ENCODE measurements at places on chromosomes 5 and 9.
A peak's percentile ranks its signal among the peaks of the same experiment; 100 is the strongest.

DNA sequence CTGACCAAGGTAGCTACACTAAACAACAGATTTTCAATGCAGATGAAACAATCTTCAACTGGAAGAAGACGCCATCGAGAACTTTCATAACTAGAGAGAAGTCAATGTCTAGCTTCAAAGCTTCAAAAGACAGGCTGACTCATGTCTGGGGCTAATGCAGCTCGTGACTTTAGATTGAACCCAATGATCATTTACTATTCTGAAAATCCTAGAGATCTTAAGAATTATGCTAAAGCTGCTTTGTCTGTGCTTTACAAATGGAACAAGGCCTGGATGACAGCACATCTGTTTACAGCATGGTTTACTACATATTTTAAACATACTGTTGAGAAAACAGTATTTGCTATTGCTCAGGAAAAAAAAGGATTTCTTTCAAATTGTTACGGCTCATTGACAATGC, 54.9 kb downstream of the RICTOR start:
- no peak for DNase-seq

- no peak for DNase-seq
Measured at GRCh38 chr9:31078175-31078574, 1306.3 kb upstream of the ACO1 start.

DNA sequence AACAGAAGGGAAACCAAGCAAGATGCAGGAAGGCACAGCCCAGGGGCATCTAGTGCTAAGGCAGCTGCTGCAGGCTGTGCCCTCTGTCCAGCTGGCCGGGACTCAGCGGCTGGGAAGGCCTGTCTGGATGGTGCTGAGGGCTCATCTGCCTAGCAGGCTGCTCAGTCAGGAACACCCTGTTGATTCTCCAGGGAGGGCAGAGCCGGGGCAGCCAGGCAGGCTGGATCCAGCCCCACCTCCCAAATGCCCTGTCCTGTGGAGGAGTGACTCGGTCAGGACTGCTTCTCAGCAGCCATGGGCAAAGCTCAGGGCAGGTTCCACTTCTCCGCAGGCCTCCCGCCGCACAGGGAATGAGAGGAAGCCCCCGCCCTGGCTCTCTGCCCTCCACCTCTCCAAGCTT, 7.8 kb upstream of the LCN9 start:
- no peak for DNase-seq

DNA sequence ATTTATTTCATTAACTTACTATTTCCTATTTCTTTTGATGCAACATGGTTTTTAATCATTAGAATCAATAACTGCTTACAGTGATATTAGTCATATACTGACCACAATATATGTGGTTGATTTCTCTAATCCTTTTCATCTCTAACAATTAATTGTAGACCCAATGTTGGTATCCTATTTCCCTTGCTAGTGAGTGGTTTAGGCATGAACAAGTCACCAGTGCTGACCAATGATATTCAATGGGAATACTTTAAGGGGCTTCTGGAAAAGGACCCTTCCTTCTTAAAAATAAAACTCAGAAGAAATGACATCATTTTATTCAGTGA, 672.4 kb upstream of the GRAMD2B start:
- DNase-seq, result no peak

DNA sequence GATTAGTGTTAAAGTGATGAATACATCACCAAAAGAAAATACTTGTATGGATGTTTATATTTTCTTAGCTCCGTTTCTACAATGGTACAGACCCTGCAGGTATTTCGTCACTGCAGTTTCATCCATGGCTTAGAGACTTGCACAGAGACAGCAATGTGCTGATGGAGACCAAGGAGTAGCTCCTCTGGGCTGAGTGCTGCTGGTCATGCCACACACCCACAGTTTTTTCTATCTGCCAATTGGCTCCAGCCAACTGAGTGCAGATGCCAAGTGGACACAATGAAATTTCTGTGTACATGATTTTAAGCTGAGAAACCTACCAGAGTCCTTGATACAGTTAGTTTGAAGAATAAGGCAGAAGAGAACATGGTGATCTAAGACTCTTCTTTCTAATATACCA, 145.9 kb upstream of the ADCY2 start:
- DNase-seq, result no peak

DNA sequence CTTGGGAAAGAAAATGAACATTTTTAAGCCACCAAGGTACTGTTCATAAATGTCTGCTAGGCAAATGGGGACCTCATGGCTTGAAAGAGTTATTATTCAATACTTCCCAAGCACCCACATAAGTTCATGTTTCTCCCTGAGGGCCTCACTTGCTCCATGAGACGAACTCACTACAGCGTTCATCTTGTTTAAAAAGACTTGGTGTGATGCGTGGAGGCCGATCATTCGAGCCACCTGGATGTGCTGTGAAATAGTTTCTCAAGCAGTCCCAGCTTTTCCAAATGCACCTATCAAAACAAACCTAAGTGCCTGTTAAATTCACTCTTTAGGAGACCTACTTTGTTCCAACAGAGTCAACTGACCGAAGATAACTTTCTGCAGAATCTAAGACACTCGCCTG, 103.2 kb downstream of the LHFPL2 start:
- DNase-seq, result no peak

- no peak for DNase-seq
Measured at GRCh38 chr5:55832446-55832845, 18.7 kb upstream of the IL31RA start.

DNA sequence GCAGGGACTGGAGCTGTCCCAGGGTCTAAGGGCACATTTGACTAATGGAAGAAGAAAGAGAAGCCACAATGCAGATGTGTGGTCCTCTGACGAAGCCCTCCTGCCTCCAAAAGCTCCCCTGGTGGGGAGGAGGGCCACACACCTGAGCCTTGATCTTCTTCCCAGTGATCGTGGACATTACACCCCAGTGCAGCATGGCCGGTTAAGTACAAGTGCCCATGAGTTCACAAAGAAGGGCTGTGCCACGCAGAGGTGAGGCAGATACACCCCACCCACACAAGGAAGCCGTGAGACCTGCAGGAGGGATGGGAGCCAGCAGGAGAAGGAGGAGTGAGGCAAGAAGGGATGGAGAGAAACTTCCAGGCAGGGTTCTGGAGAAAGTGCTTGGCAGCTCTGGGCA, 199.0 kb upstream of the MVB12B start:
- no peak for DNase-seq

- no peak for DNase-seq
Measured at GRCh38 chr5:123285122-123286023, 137.8 kb downstream of the CEP120 start.

GRCh38 chr5:68264024-68264956, 48.7 kb downstream of the PIK3R1 start:
- no peak for DNase-seq

GRCh38 chr5:68169903-68170302, 45.7 kb upstream of the PIK3R1 start:
- no peak for DNase-seq

GRCh38 chr5:126236994-126237393, 186.2 kb upstream of the GRAMD2B start:
- no peak for DNase-seq

GRCh38 chr9:114666851-114667250, 9.2 kb upstream of the TEX53 start:
- no peak for DNase-seq

- no peak for DNase-seq
Measured at GRCh38 chr9:7799944-7800285, 337 bp upstream of the DMAC1 start.

GRCh38 chr5:172954751-172955159, 4.5 kb upstream of the RPL26L1 start:
- no peak for DNase-seq

GRCh38 chr5:103505581-103506305, 56.8 kb downstream of the NUDT12 start:
- no peak for DNase-seq

DNA sequence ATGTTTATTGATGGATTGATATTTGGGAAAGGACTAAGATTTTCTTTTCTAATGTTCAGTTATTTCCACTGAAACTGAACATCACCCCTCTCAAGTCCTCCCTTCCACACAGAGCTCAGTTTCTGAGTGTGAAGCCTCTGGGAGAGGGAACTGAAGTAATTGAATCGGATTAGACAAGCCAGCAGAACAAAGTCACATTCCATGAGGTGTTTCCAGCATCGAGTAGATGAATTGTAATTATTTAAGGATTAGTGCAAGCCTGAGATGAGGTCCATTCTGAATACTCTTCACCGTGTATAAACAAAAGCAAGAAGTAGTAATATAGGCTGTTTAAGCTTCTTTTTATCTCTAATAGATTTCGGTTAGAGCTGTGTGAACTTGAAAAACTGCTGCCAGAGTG, 2060.5 kb downstream of the MAT2B start:
- no peak for DNase-seq

DNA sequence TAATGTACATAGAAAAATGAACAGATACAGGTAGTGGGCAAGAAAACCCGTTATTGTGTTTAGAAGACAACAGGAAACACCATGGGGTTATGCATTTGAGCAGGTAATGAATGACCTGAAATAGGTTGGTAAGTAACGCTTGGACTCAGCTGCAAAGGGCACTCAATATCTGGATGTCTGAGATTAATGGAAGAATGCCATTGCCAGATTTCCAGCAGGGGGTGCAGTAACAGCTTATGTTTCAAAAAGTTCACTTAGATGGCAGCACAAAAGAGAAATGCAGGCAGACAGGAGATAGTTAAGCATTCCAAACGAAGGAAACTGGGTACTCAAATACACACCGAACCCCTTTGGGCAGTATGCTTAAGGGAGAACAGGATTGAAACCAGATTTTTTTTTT, 285.5 kb upstream of the VLDLR start:
- no peak for DNase-seq

- no peak for DNase-seq
Measured at GRCh38 chr5:108700930-108701329, 46.8 kb upstream of the FER start.

- no peak for DNase-seq
Measured at GRCh38 chr9:120926397-120926928, at the start of gene TRAF1. Gene TRAF1 (minus strand): TSS chr9:120926796. CDS start chr9:120926075, 721 bp downstream.

DNA sequence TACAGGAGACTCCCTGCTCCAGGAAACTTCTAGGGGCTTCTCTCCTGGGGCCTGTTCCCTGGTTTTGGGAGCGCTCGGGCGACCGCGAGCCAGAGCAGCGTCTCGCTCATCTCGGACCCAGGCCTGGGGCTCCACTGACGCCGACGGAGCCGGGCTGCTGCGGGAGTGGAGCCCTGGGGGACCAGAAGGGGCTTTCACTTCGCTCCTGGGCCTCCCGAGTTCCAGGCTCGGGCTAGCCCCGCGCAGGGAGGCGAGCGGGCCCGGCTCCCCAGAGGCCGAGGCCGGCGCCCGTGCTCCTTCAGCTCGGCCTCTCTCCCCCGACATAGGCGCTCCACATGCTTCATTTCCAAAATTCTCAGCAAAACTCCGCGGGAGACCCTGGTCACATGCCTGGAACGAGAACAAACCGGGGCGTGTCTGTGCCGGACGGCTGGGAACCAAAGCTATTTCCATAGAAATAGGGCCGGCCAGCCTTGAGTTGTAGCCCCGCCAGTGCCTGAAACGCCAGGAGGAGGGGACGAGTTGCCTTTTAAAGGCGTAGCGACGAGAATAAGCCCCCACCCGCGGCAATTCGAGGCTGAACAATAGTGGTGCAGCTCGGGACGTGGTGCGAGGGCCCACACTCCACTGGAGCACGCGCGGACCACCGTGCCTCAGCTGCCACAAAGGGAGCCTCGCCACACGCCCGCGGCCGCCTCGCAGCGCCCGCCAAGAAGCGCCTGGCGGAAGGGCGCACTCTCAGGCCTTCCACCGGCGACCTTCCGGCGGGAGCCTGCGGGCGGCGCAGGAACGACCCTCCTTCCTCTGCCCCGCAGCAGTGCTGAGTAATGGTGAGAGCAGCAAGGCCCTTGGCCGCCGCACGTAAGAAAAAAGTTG, 1.1 kb upstream of the G3BP1 start:
- DNase-seq, result peak; percentile 70

DNA sequence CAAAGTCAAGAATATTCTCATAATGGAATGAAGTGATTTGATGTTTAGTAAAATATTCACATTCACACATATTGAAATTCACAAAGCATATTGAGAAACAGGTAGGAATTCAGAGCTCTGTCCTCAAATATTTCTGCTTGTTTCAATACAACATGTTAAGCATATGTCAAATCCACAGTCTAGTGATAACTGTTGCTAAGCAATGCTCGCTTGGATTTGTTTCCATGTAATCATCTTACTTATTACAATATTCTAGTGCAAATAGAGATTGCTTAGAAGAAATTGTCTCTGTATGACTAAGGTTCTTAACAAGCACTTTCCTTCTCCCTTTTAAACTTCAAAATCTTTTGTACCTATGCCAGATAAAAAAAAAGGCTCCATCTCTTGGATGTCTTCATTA, 995.7 kb downstream of the CDH18 start:
- DNase-seq, result no peak

GRCh38 chr5:125961150-125961549, 462.1 kb upstream of the GRAMD2B start:
- DNase-seq, result no peak

- DNase-seq, result no peak
Measured at GRCh38 chr5:112385566-112385965, 33.5 kb downstream of the EPB41L4A start.

DNA sequence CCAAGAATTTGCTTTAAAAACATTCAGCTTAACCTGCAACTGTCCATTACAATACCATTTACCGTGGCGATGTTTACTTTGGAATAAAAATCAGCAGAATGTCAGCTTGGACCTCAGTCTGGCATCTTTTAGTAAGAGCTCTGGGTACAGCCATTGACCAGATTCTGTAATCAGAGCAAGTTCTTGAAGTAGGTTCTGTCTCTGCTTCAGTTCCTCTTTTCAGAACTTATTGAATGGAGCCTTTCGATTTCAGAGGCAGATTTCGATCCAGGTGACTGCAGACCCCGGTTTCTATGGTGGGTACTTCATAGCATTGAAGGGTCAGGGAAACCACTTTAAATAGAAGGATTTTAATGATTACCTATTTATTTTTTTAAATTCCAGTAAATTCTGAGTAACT, 53.4 kb upstream of the SV2C start:
- no peak for DNase-seq

- no peak for DNase-seq
Measured at GRCh38 chr9:96638606-96639364, 16.3 kb downstream of the PRXL2C start.

- DNase-seq, result no peak
Measured at GRCh38 chr5:120605325-120606079, 141.4 kb downstream of the PRR16 start.

- DNase-seq, result no peak
Measured at GRCh38 chr9:75134495-75134894, 46.2 kb downstream of the OSTF1 start.

GRCh38 chr5:43997647-43998272, 391.5 kb downstream of the FGF10 start:
- DNase-seq, result no peak

- no peak for DNase-seq
Measured at GRCh38 chr5:159805021-159805420, 111.3 kb upstream of the ADRA1B start.

- no peak for DNase-seq
Measured at GRCh38 chr5:122022966-122023365, 55.1 kb downstream of the LOX start.

- no peak for DNase-seq
Measured at GRCh38 chr9:21252721-21253547, 13.1 kb upstream of the IFNA14 start.
